T-helper 2 cell treated with Interferon-gamma antibody and Interleukin-4, amounts not matched to agents 5 μg/mL and 100 μg/mL, for 36 hours (primary cell): ENCODE measurements at places on chromosomes 6 and 20.

DNA sequence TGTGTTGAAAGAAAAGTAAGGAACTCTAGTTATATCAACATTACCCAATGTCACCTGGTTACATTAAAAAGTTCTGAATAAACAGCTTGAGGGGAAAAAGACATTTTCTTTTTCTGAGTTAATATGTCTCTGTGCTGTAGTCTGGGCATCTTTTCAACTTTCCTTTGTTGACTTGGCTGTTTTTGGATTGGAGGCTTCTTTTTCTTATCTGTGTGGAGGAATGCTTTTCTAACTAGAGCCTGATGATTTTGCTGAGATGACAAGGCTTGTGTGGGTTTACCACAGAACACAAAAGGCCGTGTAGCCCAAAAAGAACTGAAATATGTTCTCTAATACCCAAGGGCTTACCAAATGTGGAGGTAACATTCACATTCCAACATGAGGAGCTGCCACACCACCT is 161.8 kb downstream of the KCNQ5 start:
- no peak for DNase-seq

DNA sequence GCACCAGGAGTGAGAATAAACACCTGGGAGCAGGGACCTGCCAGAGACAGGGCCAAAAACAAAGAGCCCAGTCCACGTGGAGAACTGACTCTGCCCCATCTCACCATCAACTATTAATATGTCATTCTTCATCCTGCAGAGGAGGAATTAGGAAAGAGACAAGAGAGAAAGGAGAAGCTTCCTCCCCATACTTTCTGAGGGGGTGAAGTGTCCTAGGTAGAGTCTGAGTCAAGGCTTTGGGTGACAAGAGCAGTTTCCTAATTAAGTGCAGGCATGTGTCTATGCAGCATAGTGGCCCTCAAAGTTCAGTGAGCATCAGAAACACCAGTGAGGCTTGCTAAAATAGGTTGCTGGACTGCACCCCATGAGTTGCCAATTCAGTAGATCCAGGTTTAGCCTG is 40.7 kb upstream of the BMP2 start:
- DNase-seq = no peak

- no peak for DNase-seq
Measured at GRCh38 chr6:156507106-156507505, 270.1 kb upstream of the ARID1B start.

GRCh38 chr6:78117966-78118365 is 465.1 kb downstream of the MEI4 start:
- no peak for DNase-seq

GRCh38 chr20:36461600-36462439 is 79.5 kb upstream of the MYL9 start:
- DNase-seq = peak; percentile 14

DNA sequence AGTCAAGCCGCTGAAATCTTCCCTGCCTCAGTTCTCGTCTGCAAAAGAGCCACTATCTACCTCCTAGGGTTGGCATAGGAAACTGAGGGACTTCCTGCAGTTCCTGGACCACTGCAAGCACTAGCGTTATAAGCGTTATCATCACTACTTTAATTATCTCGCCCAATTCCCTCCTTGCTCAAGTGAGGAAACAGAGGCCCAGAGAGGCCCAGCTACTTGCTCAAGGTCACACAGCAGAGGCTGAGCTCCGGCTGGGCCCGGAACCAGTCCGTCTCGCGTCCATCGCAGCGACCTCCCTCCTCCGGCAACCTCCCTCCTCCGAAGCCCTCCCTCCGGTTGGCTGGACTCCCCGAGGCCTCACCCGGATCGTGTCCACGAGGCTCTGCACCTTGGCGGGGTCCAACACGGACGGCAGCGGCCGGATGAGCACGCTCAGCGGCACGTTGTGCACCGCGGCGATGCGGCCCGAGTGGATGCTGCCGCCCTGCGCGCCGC is 338 bp downstream of the SRXN1 start:
- DNase-seq = no peak

GRCh38 chr20:46590443-46590842 is 40.0 kb upstream of the OCSTAMP start:
- DNase-seq = no peak

- DNase-seq = no peak
Measured at GRCh38 chr6:134719911-134720310, 230.0 kb downstream of the ALDH8A1 start.

- no peak for DNase-seq
Measured at GRCh38 chr6:139891471-139891870, 517.0 kb upstream of the CITED2 start.

DNA sequence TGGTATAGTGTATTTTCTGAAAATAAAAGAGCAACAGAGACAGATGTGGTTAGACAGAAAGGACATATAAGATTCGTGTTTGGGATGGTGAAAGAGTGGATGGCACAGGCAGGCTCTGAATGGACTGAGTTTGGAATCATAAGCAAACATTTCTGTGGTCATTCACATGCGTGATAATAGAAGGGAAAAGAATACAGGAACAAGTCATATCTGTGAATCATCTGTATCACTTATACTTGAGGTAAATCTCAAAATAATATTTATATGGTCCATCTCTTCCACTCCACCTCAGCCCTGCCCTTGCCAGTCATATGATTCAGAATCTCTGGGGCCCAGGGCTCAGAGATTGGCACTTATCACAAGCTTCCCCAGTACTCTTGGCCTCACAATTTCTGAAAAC is 535.1 kb downstream of the BCKDHB start:
- no peak for DNase-seq

DNA sequence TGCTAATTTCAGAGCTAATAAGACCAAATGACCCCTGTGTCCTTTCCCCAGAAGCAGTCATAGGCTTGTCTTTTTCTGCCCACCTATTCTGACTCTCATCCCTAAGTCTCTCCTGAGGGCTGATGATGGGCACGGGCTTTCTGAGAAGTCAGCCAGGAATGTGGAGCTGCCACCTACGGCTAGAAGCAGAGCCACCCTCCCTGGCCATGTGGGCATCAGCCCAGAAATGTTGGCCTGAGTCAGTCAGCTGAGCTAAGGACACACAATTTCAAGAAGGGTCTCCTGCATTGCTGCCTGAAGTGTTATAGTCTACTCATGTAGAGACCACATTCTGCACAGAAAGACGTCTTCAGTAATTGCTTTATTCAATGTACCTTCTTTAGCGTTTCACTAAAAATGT is 17.1 kb downstream of the MYLIP start:
- no peak for DNase-seq

DNA sequence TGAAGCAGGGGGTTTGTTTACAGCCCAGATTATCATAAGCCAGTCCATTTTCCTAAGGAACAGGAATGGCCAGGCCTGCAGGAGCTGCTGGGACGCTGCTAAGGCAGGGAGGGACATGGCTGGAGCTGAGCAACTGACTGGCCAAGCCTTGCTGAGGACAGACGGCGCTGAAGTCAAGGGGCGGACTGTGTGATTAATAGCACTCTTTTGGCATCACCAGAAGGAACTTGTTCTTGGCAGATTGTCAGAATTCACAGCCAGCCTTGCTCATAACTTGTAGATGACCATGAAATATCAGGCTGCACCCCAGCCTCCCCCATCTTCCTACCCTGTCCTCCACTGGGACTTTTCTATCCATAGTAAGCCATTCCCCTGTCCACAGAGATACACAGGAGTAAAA is 218.8 kb upstream of the RNF24 start:
- no peak for DNase-seq

GRCh38 chr20:11156922-11157321 is 483.1 kb upstream of the JAG1 start:
- DNase-seq = no peak

GRCh38 chr6:111750753-111751673 is 122.2 kb downstream of the FYN start:
- DNase-seq = peak; percentile 63

GRCh38 chr6:76506808-76507207 is 434.3 kb upstream of the IMPG1 start:
- no peak for DNase-seq

DNA sequence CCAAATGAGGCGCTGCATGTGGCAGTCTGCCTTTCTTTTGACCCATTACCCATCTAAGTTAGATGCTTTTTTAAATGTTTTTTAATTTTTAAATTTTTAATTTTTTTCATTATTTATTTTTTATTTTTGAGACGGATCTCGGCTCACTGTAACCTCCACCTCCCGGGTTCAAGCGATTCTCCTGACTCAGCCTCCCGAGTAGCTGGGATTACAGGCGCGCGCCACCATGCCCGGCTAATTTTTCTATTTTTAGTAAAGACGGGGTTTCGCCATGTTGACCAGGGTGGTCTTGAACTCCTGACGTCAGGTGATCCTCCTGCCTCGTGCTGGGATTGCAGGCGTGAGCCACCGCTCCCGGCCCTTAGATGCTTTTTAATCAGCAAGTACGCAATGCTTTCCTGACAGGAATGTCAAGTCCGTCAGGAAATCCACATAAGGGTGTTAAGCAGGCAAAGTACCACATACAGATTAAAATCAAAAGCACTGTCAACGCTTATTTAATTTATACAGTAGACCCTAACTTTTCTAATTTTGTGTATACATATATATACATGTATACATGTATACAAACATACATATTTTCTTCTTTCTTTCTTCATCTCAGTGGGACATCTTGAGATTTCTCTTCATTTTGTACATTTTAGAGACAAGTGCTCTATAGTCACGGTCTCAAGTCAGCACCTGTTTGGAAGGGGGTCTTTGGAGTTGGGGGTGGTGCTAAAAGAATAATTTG is 995 bp upstream of the GSTA4 start:
- DNase-seq = no peak

GRCh38 chr6:25332165-25332564 is 53.0 kb downstream of the CARMIL1 start:
- DNase-seq = no peak
